T-helper 1 cell (primary cell): ENCODE measurements at places on chromosomes 13 and 19.

DNA sequence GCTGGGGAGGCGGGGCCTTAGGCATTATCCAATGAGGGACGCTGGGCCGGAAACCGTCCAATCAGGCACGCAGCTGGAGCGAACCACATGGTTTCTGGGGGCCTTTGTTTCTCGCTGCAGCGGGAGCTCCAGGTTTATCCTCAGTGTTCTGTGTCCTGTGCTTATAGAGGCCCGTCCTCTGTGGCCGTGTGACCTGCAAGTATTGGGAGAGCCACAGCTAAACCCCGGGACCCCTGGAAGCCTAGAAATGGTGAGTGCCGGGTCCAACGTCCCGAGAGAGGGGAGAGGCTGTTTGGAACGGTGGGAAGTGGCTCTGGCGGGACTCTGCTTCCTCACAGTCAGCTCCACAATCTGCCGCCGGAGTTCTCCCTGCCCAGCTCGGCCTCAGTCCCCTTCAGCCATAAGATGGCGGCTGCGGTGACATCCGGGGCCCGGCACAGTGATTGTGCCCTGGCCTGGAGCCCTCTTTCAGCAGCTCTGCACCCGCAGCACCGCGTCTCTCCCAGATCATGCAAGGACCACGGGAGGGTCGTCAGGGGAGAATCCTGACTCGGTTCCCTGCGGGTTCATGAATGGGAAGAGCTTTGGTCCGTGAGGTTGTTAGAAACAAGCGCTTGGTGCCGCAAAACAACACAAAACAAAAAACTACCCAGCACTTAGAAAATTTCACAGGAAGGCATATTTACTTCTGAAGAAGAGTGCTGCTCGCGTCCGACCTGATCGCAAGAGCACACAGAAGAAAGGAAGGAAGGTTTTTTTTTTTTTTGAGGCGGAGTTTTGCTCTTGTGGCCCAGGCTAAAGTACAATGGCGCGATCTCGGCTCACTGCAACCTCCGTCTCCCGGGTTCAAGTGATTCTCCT is at the start of gene ZNF253:
Gene ZNF253, plus strand, starts transcription at position 133 of the 861 bp plus-strand sequence. Its CDS starts 115 bp downstream, at position 248.
- peak; percentile 79 for DNase-seq

- peak; percentile 34 for DNase-seq
Measured at GRCh38 chr13:98484289-98485219, 92.4 kb downstream of the STK24 start.

GRCh38 chr13:63460462-63461090 is 2044.9 kb upstream of the PCDH20 start:
- DNase-seq = no peak

DNA sequence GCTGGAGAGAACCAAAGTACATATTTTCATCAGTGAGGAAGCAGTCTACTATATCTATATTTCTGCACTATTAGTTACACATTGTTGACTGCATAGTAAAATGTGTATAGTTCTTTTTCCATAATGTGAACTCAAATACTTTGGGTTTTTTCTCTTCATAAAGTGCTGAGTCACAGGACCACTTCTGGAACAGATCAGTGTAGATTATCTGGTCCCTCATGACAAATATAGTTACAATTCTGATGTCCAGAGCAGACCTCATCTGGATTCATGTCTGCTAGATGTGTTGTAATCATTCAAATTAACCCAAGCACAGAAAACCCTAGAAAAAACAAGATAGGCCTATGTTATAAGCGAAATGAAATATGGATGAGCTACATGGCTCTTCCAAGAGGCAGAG is 171.4 kb downstream of the SUCLA2 start:
- no peak for DNase-seq

DNA sequence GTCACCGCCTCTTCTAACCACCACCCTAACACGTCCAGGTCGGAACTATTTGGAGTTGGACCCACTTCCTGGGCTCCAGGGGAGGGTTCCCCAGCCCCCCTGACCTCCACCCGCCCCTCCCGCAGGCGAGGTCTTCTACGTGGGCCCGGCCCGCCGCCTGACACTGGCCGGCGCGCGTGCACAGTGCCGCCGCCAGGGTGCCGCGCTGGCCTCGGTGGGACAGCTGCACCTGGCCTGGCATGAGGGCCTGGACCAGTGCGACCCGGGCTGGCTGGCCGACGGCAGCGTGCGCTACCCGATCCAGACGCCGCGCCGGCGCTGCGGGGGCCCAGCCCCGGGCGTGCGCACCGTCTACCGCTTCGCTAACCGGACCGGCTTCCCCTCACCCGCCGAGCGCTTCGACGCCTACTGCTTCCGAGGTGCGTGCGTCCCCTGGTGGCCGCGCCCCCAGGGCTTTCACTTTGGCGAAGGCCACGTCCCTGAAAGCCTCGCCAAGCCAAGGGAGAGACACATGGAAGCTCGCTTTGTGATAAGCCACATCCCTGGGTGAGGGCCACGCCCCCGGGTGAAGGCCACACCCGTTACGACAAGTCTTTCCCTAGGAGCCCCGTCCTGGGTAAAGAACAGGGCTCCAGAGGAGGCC is 13.2 kb downstream of the NCAN start:
- peak; percentile 79 for DNase-seq
